ENCODE measurements at places on chromosomes 1 and 21. TPM values are rescaled to one million over a fixed set of nuclear protein-coding genes. Genes with fewer than 3 reads are reported as not detected.

The FCRL1 gene
- total RNA-seq = under 0.01 TPM

The LIN28A gene
- total RNA-seq = not detected

The RBM11 gene
- total RNA-seq = 5.9 TPM

The MFAP2 gene
- total RNA-seq = 5.9 TPM

The ERI3 gene
- 55.6 TPM for total RNA-seq

The ELOVL1 gene
- 5.7 TPM for total RNA-seq

The TRAPPC10 gene
- 16.2 TPM for total RNA-seq

The EPS15 gene
- total RNA-seq = 152 TPM

The MMEL1 gene
- 7.6 TPM for total RNA-seq

The CR2 gene
- total RNA-seq = under 0.01 TPM

The LAD1 gene
- not detected for total RNA-seq

The E2F2 gene
- 0.74 TPM for total RNA-seq

The AMIGO1 gene
- 11.1 TPM for total RNA-seq

The PRKAB2 gene
- 48.9 TPM for total RNA-seq

The DMRTB1 gene
- total RNA-seq = not detected

The RIMS3 gene
- 20.4 TPM for total RNA-seq

The TMEM81 gene
- 2.0 TPM for total RNA-seq

The PLCH2 gene
- total RNA-seq = 9.1 TPM

The NBPF6 gene
- not detected for total RNA-seq

The RERE gene
- 674 TPM for total RNA-seq

The PCBP3 gene
- 2.7 TPM for total RNA-seq

The CFHR3 gene
- total RNA-seq = not detected

The PRAMEF17 gene
- total RNA-seq = not detected

The BRINP2 gene
- 17.0 TPM for total RNA-seq

The OR6N1 gene
- not detected for total RNA-seq

The RPAP2 gene
- total RNA-seq = 16.2 TPM

The CFHR1 gene
- total RNA-seq = 0.25 TPM

The INAVA gene
- 0.98 TPM for total RNA-seq

The BOLA1 gene
- total RNA-seq = 8.6 TPM

All from temporal lobe (tissue), 4 donors.